ENCODE measurements at places on chromosomes 2 and 18.

DNA sequence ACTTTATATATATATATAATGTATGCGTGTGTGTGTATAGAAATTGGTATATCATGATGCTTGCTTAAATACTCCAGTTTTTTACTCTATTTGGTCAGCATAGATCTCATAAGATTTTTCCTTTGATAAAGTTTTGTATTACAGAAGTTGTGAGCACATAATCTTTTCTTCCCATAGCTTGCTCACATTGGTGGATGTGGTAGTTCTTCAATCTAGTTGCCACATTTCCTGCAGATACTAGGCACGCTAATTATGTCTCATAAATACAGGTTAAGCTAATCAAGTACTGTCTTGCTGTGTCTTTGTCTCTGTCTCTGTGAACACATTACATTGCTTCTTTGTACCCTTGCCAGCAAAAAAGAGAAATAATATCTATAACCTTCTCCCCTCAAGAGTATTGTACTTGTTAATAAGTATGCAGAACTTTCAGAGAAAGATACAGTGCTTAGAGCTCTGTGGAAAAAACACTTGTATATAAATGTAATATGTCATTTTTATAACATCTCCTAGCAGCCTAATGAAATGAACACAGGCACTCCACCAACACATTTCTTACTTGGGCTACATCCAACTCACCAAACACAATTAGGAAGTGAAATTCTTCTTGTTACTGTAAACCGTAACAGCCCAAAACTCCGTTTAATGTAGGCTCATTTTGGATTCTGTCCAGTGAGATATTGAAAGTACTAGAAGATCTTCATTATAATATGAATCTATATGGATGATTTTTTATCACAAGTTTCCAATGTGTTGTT, 306.7 kb upstream of the SLC8A1 start:
- DNase-seq: no peak

DNA sequence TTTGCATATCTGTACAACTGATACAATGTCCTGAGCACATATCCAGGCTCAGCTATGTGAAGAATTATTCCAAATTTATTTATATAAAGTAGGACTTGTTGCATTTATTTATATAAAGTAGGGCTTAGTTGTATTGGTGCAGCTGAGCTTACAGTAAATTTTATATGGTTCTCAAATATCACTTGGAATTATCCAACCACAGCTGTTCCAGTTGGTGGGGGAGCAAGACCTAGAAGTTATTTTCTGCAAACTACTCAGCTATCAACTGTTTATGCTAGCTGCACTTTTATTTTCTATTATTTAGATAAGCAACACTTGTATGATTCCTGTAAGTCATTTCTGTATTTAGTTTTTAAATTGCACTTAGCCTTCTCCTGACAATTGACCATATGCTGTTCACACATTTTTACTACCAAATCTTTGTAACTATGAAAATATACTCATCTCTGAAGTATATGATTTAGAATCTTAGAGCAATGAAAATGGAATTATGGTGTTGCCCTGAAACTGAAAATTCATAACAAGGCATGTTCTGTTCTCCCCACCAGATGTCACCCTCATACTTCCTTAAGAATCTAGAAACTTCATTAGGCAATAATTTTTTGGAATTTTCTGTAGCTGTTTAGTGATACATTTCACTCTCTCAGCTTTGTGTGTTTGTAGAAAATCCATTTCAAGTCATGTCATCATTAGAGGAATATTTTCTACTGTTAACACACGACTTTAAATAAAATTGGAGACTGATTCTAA, 157.0 kb upstream of the CBLN2 start:
- no peak for DNase-seq

DNA sequence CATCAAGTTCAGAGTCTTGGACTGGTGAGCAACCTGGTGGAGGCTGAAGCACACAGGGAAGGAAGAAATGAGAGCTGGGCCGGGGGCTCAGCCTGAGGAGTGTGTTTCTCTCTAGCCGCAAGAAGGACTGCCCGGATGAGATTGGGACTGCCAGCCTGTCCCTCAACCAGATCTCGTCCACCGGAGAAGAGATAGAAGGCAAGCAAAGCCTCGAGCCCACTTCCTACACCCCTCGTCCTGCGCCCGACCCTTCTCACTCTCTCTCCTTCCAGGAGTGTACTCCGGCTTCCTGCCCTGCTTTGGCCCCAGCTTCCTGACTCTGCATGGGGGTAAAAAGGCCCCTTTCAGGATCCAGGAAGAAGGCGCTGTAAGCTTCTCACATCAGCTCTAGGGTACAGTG, 26.2 kb downstream of the FER1L5 start:
- no peak for DNase-seq

DNA sequence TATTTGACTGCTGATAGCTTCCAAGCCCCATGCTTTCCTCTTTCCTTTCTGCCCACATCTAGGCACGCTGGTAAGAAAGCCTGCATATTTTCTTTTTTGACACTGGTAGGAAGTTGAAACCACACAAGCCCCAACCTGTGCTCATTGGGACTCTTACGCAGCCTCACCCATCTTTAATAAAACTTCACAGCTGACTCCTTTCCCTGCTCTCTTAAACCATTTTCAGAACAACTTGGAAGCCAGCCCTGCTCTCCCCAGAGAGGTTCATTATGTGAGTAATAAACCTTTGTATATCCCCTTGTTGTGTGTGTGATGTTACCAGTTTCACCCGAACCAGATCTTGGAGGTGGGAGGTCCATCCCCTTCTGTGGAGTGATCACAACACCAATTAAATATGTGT, 268.4 kb downstream of the GPD2 start:
- no peak for DNase-seq

GRCh38 chr2:191522478-191523120, 155.3 kb upstream of the NABP1 start:
- DNase-seq: no peak

- no peak for DNase-seq
Observed at GRCh38 chr2:169729274-169729605, 4.4 kb upstream of the KLHL23 start.

DNA sequence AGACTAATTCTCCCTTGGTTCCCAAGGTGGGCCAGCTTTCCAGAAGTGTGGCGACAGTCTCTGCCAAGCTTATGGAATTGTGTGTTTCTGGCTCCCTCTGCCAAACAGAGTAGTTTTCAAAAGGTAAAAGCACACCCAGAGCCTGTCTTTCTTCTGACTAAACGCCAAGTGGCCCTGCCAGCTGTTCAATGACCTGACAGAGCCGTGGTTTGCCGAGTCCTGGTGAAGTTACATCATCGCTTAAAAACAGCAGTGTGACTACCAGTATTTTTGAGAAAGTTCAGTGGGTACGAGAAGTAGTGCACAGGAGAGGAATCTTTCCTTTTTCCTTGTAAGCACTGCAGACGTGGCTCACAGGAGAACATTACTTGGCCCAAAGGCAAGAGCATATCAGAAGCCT, 1.9 kb downstream of the PER2 start:
- DNase-seq: no peak

GRCh38 chr2:100222844-100223243, 80.5 kb upstream of the AFF3 start:
- no peak for DNase-seq

DNA sequence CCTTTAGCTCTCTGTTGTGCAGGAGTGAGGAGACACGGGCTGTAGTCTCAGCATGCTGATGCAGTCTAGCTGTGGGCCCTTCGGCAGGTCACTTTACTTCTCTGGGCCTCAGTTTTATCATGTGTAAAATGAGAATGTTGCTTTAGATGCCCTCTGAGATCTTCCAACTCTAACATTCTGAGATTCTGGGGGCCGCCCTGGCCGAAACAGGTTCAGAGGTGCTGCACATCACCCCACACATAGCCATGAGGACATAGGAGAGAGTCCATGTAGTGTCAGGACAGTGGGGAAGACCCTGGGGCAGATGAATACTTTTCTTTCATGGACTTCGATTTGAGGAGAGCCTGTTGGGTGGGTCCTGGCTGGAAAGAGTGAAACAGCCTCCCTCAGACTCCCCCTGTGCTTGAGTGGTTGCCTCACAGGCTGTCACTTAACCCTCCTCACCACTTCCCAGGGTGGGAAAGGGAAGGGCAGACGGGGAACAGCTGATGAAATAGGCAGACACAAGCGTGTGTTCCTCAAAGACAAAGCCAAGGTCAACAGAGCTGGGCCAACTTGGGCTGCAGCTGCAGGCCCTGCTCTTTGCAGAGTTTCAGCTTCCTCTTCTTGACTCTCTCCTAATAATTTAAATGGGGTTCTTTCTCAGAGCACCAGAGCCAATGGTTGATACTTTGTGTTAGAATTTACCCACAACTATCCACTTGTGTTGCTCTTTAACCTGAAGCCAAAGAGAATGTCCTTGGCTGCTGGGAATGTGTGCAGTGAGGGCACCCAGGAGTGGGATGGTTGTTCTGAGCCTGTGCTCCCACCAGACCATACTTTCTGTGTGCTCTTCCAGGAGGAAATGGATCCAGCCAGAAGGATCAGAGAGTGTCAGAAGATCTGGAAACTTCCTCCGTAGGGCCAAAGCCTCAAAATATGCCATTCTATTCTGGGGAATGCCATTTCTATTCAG, 14.7 kb upstream of the MRPL33 start:
- DNase-seq: no peak

DNA sequence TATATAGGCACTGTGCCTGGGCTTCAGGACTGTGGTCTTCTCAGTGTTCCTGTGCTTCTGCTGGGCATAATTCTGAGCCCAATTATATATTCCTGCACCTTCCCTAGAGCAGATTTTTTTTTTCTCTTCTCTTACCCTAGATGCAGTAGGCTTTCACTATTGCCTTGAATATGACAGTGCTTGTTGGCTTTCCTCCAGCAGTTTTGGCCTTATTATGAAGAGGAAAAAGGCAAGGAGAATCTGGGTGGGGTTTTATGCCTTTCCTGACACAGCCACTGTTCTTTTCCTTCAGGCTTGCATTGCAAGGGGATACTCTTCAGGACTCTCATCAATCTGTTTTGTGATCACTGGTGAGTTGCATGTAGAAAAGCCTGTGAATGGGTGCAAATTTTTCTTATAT, 221.9 kb upstream of the CELF4 start:
- no peak for DNase-seq

GRCh38 chr2:61530749-61531148, 7.4 kb downstream of the XPO1 start:
- no peak for DNase-seq

GRCh38 chr2:96895746-96896651, 26.1 kb upstream of the SEMA4C start:
- no peak for DNase-seq

DNA sequence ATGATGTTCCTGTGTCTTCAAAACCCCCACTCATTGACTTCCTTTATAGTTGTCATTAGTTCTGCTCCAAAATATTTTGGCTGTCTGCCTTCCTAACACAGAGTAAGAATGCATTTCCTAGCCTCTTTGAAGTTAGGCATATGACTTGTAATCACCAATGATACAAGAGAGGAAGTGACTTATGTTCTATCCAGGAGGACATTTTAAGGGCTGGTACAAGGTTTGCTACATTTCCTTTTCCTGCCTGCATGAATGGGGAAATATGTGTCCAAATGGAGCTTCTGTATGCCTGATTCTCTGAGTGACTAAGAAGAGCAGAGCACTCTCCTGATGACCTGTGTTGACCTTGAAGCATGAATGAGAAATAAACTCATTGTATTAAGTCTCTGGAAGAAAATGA, 115.1 kb downstream of the PLCL1 start:
- no peak for DNase-seq

DNA sequence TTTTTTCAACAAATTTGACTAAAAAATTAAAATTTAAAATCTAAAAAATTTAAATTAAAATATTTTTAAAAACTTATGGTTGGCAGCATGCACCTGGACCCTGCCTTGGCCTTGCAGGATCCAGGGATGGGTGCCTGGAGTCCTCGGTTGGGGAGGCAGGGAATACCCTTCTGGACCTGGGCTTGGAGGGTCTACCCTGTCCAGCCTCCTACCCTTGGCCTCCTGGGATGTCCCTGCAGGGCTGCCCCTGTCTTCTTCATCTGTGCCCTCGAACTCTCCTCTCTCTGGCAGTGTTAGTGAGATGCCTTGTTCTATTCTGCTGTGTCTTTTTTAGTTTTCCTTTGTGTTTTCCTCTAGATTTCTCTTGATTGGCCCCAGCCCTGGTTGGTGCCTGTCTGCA, 68.9 kb upstream of the HAAO start:
- no peak for DNase-seq

DNA sequence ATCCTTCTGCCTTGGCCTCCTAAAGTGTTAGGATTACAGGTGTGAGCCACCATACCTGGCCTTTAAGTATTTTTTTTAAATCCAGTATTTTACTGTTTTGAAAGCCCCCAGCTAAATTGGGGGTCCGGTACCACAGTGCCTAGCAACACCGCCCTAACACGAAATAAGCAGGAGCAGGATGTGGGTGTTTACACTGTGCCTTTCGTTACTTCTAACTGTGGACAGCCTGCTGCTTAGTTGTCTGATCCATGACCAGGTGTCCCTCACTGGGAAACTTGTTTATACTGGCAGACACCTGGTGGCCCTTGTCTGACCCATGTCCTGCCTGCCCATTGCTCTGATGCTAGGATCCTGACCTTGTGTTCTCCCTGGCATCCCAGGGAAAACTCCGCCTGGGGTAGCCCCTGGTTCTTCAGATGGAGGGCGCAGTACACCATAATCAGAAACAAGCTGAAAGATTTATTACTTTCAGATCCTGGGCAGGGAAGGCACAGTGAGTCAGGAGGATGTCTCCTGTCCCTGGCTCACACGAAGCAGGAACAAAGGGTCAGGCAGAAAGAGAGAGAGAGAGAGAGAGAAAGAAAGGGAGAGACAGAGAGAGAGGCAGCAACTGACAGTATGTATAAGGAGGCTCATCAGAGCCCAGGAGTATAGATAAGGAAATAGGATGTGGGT, 55.7 kb downstream of the NCAPH start:
- no peak for DNase-seq

- DNase-seq: no peak
Observed at GRCh38 chr18:59870623-59871130, 29.1 kb upstream of the PMAIP1 start.

DNA sequence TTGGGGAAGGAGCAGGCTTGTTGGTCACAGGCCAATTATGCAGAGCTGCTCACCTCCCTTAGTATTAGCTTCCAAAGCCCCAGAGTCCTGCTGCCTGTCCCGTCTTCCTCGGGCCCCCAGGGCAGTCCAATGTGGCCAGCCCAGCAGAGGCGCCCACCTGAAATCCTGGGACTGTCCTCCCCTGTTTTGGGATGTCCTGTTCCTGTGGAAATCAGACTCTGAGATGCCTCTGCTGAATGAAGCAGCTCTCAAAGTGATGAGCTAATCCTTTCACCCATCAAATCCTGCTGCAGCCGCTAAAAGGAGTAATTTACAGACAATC, 105.3 kb downstream of the CABLES1 start:
- DNase-seq: no peak

DNA sequence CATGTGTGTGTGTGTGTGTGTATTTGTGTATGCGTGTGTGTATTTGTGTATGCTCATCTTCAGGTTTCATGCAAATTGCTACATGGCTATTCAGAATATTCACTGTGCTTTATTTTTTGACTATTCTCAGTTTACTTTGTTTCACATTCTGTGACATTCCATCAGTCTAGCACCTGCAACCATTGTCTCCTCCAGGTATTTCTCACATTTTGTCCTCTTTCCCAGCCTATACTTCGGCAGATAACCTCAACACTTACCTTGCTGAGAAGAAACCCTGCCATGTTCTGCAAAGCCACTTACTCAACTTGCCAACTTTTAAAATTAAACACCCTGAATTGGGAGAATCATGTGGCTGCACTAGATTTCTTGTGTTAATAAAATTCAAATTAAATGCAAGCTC, 135.4 kb upstream of the REG3A start:
- no peak for DNase-seq

Measured in HuH-7.5 (cell line).